ENCODE measurements at places on chromosomes 3 and 15.
A peak's percentile ranks its signal among the peaks of the same experiment; 100 is the strongest.

- no peak for DNase-seq
Measured at GRCh38 chr3:194671511-194671899, 486 bp downstream of the LSG1 start.

- DNase-seq = no peak
Measured at GRCh38 chr3:72907131-72907711, 19.4 kb downstream of the GXYLT2 start.

GRCh38 chr15:83285979-83286553 is 1.6 kb upstream of the BNC1 start:
- no peak for DNase-seq

DNA sequence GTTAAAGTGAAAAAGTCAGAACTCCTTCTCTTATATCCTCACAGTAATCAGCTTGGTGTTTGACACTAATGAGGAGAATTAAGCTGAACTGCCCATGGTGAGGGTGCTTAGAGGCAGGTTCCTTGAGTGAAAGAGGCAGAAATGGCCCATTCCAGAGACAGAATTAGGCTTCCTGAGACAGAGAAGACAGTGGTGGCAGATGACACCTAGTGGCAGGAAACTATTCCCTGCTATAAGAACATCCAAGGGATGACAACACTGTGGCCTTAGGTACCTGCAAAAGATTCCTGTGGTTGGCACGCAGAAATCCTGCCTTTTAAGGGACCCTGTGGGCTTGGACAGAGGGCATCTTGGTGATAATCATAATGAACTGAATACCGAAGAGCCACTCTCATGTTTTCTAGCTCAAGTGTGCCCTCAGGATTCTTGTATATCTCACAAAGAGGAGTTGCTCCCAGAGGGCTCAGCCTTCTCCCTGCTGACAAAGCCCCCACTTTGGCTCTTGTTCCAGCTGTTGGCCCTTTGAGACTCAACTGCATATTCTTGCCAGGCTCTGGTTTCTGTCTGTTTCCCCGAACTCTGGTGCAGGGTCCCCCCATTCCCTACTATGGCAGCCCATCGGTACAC is 56.0 kb downstream of the KBTBD12 start:
- peak; percentile 9 for DNase-seq

DNA sequence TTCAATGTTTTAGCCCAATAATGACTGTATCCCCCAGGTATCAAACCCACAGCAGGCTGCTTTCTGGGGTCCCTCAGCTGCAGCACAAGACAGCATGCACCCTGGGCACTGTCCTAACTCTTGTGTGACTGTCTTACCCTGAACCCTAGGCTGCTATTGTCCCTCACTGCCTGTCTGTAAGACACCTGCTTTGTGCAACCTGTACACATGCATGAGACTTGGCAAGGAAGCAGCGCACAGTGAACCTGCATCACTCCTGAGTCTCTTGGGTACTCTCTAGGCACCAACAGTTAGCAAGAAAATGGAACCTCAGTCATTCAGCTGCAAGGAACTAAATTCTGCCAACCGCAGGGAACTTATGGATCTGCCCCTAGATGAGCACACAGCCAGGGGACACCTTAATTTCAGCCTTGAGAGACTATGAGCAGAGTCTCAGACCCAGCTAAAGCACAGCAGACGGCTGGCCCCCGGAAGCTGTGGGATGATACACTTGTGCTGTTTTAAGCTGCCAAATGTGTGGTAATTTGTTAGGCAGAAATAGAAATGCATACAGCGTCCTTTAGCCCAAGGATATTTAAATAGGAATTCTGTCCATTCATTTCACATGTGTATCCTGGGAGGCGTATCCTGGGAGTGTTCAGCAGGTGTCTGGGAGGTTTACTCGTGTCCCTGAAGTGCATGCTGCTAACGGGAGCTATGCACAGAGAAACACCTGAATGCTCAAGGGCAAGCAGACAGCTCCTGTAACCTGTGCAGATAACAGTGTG is 223.8 kb downstream of the KLF13 start:
- no peak for DNase-seq

DNA sequence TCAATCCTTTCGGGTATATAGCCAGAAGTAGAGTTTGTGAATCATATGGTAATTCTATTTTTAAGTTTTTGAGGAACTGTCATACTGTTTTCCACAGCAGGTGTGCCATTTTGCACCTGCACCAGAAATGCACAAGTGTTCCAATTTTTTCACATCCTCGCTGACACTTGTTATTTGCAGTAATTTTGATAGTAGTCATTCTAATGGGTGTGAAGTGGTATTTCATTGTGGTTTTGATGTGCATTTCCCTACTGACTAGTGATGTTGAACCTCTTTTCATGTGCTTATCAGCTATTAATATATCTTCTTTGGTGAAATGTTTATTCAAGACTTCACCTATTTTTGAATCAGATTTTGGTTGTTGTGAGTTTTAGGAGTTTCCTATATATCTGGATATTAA is 29.1 kb downstream of the GRM2 start:
- no peak for DNase-seq

GRCh38 chr3:87057474-87057873 is 66.5 kb upstream of the VGLL3 start:
- DNase-seq = no peak

- DNase-seq = no peak
Measured at GRCh38 chr3:37833302-37834186, 28.1 kb upstream of the CTDSPL start.

DNA sequence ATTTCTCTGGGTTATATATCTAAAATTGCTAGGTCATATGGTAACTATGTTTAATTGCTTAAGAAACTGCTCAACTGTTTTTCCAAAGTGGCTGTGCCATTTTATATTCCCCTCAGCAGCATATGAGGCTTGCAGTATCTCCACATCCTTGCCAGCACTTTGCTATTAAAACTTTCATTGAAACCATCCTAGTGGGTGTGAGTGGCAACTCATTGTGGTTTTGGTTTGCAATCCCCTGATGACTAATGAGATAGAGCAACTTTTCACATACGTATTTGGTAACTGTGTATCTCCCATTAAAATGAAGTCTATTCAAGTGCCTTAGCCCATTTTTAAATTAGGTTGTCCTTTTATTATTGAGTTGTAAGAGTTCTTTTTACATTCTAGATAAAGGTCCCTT is 17.3 kb downstream of the KPNA1 start:
- no peak for DNase-seq

- DNase-seq = no peak
Measured at GRCh38 chr15:40090774-40091455, 17.8 kb downstream of the BMF start.

DNA sequence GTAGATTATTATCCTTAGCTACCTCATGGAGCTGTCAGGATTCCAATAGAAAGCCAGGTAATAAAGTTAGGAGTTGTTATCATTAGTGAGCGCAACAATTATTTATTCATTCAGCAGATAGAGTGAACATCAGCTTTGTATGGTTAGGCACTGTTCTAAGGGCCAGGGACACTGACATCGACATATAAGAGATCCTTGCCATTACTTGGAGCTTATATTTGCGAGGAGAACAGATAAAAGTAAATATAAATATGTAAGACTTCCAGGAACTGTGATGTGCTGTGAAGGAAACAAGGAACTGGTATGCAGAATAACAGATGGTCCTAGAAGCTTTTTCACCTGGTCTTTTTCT is 473 bp downstream of the LSM3 start:
- no peak for DNase-seq

GRCh38 chr3:131794766-131795388 is 239.9 kb downstream of the CPNE4 start:
- peak; percentile 2 for DNase-seq

GRCh38 chr3:12180631-12181030 is 21.9 kb upstream of the TIMP4 start:
- no peak for DNase-seq

- DNase-seq = no peak
Measured at GRCh38 chr3:32725721-32726120, 40.7 kb downstream of the CNOT10 start.

DNA sequence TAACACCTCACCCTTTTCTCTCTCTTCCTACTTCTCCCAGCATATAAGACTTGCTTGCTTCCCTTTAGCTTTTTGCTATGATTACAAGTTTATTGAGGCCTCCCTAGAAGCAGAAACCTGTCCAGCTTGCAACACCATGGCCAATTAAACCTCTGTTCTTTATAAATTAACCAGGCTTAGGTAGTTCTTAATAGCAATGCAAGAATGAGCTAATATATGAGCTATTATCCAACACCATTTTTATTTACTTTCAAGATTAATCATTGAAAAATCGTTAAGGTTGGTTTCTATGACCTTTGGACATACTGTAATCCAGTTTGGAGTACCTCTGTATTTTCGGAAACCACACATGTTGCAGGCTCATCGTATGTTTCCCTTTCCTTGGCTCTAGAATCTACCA is 643.1 kb downstream of the ZPLD1 start:
- no peak for DNase-seq

GRCh38 chr3:157336252-157337009 is 100.2 kb upstream of the PTX3 start:
- DNase-seq = no peak

DNA sequence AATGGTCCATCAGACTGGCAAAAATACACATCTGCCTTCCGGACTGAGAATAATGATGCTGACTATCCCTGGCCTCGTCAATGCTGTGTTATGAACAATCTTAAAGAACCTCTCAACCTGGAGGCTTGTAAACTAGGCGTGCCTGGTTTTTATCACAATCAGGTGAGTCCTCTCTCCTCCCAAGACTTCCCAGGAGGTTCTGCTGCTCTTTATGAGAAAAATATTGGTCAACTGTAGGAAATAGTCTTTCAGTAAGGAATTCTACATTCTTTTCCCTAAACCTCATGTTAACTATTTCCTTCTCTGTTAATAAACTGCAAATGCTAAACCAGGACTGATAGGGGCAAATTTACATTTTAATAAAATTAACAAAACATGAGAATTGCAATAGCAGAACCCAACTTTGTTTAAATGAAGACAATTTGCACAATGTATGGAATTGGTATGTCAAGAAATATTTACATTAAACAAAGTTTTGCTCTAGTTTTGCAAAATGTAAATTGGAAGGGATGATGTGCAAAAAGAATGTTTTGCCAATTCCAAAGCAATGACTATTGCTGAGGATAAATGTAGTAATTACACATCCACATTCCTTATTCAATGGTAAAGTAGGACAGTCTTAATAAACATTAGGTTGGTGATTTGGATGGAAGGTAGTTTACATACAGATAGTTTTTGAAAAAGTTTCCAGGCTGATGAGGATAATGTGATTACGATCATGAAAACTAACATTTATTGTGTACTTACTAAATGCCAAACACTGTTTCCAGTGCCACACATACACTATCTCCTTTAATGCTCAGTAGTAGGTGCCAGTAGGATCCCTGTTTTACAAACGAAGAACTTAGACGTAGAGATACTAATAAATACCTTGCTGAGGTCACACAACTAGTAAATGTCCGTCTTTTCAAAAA is 21.1 kb downstream of the UPK1B start:
- DNase-seq = no peak

GRCh38 chr15:59273234-59273633 is 66.6 kb downstream of the LDHAL6B start:
- no peak for DNase-seq

- DNase-seq = no peak
Measured at GRCh38 chr3:57497904-57498303, 46.2 kb downstream of the DNAH12 start.

- no peak for DNase-seq
Measured at GRCh38 chr3:11736136-11736833, 92.6 kb upstream of the VGLL4 start.

GRCh38 chr15:70088455-70088854 is 9.3 kb downstream of the TLE3 start:
- DNase-seq = no peak

- DNase-seq = no peak
Measured at GRCh38 chr3:176696816-176697215, 500.5 kb downstream of the TBL1XR1 start.

DNA sequence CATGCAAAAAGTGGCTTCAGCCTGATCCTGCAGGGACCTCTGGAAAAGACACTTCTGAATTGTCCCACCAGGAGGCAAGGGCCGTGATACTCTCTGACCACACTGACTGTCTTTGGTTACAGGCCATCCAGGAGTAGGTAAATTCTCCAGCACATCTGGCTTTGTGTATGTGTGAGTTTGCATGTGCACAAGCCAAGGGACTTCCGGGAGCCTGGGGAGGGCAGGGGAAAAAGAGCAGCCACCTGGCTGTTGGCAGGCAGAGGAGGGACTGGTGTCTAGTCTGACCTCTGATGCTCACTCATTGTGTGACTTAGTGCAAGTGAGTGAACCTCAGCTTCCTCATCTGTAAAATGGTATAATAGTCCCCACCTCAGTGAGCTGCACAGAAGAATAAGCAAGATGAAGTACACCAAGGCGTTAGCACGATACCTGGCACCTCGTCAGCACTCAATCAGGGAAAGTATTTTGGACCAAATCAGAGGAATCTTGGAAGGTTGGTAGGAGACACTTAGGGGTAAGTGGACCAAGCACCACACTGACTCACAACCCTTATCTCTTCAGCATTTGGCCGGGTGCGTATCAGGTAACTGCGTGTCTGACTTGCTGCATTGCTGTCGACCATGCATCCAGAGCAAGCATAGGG is 19.1 kb downstream of the KLHL6 start:
- no peak for DNase-seq

DNA sequence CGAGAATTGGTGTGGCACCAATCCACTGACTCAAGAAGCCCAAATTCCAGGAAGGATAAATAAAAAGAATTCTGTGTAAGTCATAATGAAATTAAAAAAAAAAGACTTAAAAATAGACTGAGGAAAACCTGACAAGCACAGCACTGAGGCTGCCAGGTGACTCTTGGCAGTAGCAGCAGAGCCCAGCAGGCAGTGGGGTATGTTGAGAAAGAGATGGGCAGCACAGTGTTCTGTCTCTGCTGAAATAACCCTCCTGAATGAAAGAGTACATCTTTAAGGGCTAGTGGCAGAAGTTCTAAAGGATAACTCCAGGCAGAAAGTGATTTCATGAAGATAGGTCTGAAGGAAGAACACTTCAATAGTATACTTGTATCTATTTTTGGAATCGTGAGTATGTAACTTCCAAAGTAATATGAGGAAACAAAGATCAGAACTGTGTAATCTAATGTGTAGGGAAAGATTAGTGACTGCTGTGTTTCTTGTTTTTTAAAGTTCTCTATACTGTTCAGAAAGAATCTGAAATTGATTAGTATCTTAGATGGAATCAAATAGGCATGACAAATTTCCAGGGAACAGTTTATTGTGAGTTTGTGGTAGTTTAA is 75.9 kb downstream of the RAB7A start:
- DNase-seq = no peak

- peak; percentile 26 for DNase-seq
Measured at GRCh38 chr3:132283440-132283839, 33.8 kb upstream of the ACP3 start.
